ENCODE measurements at places on chromosomes 6 and 20.
A peak's percentile ranks its signal among the peaks of the same experiment; 100 is the strongest.

- DNase-seq, result no peak
Measured at GRCh38 chr6:118764766-118765165, 113.4 kb upstream of the CEP85L start.

GRCh38 chr6:8707956-8708772 lies 272.8 kb upstream of the SLC35B3 start:
- no peak for DNase-seq

- DNase-seq, result peak; percentile 48
Measured at GRCh38 chr6:158374020-158374419, 61.8 kb downstream of the TULP4 start.

GRCh38 chr20:17646209-17646960 lies 35.7 kb downstream of the RRBP1 start:
- DNase-seq, result no peak

GRCh38 chr6:87136963-87137362 lies 18.4 kb upstream of the ZNF292 start:
- no peak for DNase-seq

GRCh38 chr6:1094306-1094705 lies 217.6 kb upstream of the FOXQ1 start:
- DNase-seq, result no peak

- DNase-seq, result peak; percentile 20
Measured at GRCh38 chr6:159645640-159646039, 47.4 kb downstream of the SOD2 start.

GRCh38 chr6:4010689-4011090 lies 68.2 kb downstream of the FAM217A start:
- DNase-seq, result no peak

DNA sequence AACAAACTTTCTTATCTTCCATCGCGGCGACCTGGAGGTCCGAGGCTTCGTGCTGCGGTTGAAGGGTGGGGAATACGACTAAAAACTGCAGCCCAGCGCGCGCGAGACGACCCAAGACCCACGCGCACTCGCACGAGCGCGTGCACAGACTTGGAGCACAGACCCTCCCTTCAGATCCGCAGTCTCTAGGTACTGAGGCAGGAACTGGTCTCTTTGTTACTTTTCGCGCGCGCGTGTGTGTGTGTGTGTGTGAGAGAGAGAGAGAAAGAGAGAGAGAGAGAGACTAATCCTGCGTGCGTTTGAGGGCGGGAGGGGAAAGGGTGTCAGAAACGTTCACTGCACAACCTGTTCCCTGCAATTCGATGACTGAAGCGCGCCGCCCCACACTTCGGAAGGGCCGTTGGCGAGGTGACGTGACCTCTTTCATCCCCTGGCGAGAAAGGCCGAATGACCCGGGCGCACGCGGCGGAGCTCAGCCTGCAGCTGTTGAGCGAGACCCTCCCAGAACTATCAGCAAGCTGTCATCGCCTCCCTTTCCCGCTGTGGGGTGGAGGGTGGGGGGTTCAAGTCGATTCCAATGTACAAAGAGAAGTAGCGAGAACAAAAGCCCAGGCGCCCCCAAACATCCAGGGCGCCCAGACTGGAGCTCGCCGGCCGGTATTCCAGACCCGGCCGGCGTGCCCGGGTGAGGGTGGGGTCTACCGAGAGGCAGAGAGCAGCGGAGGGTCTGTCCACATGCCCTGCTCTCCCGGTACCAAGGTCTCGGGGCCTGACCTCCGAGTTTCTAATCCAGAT lies 1.5 kb upstream of the TUBB2B start:
- peak; percentile 31 for DNase-seq

GRCh38 chr20:20668639-20669038 lies 43.8 kb downstream of the RALGAPA2 start:
- DNase-seq, result no peak

- DNase-seq, result peak; percentile 100
Measured at GRCh38 chr20:50980071-50980681, 21.6 kb downstream of the MOCS3 start.

GRCh38 chr6:157486572-157486971 lies 105.6 kb downstream of the ZDHHC14 start:
- no peak for DNase-seq

Measured in cardiac fibroblast (primary cell).